ENCODE measurements at places on chromosomes 16 and 17.

GRCh38 chr16:17069681-17070080 is 401.1 kb downstream of the XYLT1 start:
- no peak for DNase-seq

DNA sequence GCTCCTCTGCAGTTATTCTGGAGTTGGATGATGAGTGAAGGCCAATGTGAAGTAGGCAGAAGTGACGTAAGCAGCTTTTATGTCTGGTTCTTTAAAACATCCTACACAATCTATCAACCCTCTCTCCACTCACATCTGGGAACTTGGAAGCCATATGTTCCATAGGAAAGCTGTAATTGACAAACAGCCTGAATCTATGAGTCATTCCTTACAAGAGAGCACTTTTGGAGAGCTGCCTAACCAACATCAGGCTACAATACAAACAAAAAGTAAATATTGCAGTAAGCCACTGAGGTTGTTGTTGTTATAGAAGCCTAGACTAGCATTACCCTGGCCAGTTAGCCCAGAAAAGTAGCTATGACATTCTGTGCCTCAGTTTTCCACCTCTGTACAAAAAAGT is 5.9 kb downstream of the CCL7 start:
- DNase-seq: no peak

DNA sequence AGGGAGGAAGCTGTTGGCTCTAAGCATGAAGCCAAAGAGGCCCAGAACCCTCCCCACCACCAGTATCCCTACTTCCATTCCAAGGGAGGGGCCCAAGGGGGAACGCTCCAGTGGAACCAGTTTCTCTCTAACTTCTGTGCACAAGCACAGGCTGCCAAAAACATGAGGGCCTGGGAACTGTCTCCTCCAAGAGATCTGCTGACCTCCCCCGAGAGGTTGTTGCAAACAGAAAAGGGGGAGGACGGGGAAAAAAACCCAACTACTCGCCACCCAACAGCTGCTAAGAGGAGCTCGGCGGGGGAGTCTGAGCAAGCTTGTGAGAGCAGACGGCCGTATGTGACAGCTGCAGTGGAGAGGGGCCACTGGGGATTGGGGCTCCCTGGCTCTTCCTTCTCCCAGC is 15.7 kb upstream of the SLC35B1 start:
- DNase-seq: no peak

DNA sequence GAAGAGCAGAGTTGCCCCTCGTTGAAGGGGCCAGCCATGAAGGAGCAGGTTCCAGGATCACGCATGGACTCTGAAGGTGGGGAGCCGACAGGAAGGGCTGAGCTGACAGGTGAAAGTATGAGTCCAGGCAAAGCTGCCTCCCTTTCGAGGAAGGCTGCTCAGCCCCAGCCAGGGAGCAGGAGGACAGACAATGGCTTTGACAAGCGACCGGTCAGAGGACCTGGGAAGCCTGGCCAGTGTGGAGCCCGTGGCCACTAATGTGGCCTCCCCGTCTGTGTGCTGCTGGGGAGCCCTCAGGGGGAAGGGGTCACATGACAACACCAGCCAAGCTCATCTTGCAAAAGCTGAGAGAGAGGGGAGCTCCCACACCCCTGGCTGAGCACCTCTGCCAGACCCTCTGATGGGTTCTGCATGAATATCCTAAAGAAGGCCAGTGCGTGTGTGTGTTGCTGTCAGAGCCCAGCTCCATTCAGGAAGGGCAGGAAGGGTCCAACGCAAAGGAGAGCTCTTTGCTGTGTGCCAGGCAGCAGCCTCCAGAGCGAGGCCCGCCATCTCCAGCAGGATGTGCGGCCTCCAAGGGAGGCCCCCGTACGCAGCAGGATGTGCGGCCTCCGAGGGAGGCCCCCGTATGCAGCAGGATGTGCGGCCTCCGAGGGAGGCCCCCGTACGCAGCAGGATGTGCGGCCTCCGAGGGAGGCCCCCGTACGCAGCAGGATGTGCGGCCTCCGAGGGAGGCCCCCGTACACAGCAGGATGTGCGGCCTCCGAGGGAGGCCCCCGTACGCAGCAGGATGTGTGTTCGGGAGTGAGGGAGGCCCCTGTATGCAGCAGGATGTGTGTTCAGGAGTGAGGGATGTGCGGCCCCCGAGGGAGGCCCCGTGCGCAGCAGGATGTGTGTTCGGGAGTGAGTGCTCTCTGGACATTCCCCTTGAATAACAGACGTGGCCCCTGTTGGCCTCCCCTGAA is 102.1 kb upstream of the CHMP6 start:
- no peak for DNase-seq

- no peak for DNase-seq
Measured at GRCh38 chr16:11546608-11547061, 40.1 kb downstream of the LITAF start.

GRCh38 chr17:79047291-79047920 is 23.4 kb downstream of the C1QTNF1 start:
- DNase-seq: no peak

GRCh38 chr16:25177512-25177830 is 39.3 kb upstream of the AQP8 start:
- no peak for DNase-seq

DNA sequence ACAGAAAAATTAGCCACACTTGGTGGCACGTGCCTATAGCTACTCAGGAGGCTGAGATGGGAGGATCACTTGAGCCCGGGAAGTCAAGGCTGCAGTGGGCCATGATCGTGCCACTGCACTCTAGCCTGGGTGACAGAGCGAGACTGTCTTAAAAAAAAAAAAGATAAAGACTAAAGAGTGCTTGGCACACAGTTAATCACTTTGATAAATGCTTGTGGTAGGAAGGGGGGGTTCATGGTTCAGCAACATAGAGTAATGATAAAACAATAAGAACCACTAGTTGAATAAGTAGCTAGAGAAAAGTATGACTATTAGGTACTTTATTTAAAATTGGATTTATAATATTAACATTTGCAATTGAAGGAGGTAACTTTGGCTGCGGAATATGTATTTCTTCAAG is 43.3 kb downstream of the USP32 start:
- no peak for DNase-seq

- no peak for DNase-seq
Measured at GRCh38 chr16:969508-970385, 1.0 kb downstream of the LMF1 start.

- no peak for DNase-seq
Measured at GRCh38 chr16:69040144-69040909, 65.1 kb upstream of the HAS3 start.

DNA sequence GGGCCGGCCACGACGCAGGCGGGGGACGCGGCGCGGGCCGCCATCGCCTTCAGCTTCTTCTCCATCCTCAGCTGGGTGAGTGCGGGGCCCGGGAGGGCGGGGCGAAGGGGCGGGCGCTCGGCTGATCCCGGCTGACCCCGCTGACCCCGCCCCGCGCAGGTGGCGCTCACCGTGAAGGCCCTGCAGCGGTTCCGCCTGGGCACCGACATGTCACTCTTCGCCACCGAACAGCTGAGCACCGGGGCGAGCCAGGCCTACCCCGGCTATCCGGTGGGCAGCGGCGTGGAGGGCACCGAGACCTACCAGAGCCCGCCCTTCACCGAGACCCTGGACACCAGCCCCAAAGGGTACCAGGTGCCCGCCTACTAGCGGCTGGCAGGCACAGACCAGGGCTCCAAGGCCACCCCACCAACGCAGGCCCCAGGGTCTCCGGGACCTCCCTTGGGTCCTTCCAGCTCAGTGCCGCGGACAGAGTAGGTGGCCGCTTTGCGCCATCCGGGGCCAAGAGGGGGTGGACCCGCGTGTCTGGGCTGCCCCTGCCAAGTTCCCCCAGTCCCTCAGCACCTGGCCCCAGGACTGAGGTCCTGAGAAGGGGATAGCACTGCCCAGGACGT is 3.0 kb downstream of the SYNGR3 start:
- no peak for DNase-seq

DNA sequence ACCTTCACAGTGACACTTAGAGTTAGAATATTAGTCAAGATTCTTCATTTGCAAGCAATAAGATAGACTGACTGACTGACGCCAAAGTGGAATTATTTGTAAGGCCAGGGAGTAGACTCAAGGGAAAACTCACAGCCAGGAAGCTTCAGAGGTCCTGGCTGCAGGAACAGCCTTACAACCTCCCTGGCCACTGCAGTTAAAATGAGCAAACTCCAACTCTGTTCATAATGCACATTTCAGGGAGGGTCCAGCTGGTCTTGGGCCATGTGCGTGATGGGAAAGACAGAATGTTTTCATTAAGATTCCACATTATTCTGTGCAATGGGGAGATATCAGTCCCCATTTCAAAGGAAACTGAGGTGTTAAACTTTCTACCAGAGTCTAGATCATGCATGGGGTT is 9.9 kb downstream of the CAPNS2 start:
- DNase-seq: no peak

DNA sequence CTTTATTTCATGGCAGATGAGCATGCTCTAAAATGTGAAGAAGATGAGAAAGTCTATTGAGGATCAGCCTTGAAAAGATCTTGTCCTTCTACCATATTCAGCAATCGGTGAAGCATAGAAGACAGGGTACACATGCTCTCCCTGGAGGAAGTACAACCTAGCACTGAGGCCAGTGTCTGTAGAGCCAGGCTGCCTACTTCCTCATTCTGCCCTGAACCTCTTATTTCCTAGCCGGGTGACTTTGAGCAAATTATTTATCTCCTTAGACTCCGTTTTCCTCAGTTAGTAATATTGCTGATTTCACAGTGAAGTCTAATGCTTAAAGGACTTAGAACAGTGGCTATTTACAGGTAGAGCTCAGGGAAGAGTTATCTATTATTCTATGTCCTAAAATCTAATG is 58.4 kb downstream of the TMEM100 start:
- no peak for DNase-seq

DNA sequence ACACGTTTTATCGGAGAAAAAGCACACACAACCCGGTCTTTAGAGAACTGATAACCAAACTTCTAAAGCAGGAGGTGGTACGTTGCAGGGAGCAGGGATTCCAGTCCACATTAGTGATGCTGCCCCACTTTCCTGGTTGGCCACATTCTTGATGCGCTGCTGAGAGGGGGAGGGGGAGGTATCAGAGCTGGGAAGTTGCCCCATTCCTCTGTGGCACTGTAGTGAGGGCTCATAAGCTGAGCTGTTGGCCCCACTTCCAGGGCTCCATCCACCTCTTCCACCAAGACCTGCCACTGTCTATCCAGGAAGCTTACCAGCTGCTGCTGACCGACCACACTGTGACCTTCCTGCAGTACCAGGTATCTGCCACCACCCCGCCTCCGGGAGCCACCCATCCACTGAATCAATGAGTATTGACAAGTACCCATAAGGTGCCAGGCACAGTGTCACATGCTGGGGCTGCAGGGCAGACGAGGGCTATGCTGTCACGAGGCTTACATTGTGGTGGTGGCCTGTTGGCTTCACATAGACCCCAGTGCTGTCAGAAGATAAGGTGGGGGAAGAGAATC is 1.1 kb downstream of the TSEN54 start:
- DNase-seq: no peak

DNA sequence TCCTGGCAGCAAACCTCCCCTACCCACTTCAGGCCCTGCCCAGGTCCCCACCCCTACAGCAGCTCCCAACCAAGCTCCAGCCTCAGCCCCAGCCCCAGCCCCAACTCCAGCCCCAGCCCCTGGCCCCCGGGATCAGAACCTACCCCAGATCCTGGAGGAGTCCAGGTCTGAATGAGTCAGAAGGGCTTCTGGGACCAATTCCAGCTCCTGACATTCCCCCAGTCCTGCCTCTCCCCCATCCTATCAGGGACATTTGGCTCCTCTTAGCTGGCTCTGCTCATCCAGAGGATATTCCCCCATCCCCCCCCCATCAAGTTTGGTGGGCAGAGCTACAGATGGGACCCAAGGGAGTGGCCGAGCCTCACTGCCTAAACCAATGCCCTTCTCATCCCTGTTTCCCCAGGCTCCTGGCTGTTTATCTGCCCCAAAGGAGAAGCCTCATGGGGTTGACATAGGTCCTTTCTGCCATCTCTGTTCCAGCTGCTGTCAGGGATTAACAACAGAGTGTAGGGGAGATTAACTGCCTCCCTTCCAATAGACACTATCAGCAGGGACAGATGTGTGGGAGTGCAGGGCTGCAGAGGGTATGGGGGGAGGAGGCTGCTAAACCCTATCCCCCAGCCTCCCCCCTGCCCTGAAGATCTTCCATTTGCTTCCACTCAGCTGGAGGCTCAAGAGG is 16.5 kb downstream of the CNTNAP1 start:
- no peak for DNase-seq

DNA sequence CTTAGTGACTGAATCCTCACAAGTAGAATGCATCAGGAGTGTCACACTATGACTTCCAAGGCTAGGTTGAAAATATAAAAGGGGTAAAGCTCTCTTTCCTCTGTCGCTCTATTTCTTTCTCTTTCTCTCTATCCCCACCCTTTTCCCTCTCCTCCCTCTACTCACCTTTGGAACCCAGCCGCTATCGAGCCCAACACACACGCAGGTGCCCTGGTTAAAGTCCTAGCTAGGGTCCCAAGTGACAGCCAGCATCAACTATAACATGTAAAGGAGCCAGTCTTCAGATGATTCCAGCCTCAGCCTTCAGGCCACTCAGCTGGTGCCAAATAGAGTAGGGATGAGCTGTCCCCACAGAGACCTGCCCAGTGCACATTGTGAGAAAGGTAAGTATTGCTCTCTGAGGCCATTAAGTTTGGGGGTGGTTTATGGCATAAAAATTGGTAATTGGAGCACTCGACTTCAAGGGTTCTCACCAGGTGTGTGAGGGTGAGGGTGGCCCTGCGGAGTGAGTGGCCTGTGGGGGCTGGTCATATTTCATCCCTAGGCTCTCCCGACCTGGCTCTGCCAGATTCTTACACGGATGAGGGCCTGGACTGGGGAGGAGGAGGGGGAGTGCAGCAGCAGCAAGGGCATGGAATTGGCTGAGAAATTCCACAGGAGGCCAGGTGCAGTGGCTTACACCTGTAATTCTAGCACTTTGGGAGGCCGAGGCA is 14.9 kb upstream of the C16orf54 start:
- no peak for DNase-seq

DNA sequence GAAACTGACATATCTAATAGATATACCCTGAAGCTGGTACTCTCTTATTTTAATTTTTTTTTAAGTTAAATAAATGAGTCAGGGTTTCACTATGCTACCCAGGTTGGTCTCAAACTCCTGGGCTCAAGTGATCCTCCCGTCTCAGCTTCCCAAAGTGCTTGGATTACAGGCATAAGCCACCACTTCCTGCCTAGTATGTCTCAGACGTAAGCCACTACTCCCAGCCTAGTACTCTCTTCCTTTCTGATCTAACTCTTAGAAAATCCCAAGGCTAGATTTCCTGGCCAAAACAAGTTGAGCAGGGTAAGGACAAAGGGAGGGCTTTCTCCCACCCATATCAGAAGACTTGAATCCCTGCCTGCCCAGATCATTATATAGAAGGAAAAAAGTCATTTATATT is 33.7 kb downstream of the HOXB1 start:
- DNase-seq: no peak

- DNase-seq: no peak
Measured at GRCh38 chr17:79951361-79952264, 84.1 kb downstream of the TBC1D16 start.

- no peak for DNase-seq
Measured at GRCh38 chr17:18019838-18020154, 19.2 kb downstream of the ATPAF2 start.

All from NCI-H2227 treated with DMSO at 0.1 percent for 48 hours (cell line).